ENCODE measurements at places on chromosomes 2 and 18. TPM values are rescaled to one million over a fixed set of nuclear protein-coding genes. Genes with fewer than 3 reads are reported as not detected.

The DQX1 gene
- not detected for total RNA-seq

The IL18R1 gene
- 3.9 TPM for total RNA-seq

The KLHL14 gene
- 36.5 TPM for total RNA-seq

The LBX2 gene
- total RNA-seq, result 2.6 TPM

The TOGARAM2 gene
- total RNA-seq, result 0.78 TPM

The HAAO gene
- 2.2 TPM for total RNA-seq

The MLPH gene
- 41.3 TPM for total RNA-seq

DNA sequence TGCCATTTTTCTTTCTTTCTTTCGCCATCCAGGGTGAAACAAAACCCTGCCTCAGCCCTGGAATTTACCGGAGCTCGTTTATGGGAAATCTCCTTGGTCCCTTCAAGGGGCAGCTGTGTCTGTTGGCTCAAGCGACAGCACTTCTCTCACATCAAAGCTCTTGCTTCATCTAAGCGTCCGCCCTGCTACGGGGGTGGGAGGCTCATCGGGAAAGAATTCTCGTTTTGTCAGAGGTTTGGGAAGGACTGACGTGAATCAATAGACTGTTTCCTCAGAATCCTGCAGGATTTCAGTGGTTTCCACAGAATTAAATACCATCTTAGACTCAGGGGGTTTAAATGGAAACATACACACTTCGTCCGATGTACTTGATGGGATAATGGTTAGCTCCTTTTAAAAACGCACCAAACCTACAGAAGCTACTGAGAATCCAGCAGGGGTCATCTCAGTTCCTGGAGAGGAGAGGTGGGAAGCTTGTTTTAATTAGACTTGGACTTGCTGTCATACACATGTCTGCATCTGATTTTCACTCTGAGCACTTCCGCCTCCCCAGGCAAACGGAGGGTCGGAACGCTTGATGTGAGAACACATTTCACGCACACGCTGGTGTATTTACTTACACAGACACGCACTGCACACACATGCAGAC is 91.6 kb downstream of the ASB1 start:
- no peaks in the 10 kb centered on the region for H3K4me1 ChIP-seq
- no peak for DNase-seq
- no peak overlapping the region for H3K4me3 ChIP-seq
- H3K36me3 ChIP-seq, result no peaks in the 10 kb centered on the region
- H3K27me3 ChIP-seq, result no peaks in the 10 kb centered on the region

DNA sequence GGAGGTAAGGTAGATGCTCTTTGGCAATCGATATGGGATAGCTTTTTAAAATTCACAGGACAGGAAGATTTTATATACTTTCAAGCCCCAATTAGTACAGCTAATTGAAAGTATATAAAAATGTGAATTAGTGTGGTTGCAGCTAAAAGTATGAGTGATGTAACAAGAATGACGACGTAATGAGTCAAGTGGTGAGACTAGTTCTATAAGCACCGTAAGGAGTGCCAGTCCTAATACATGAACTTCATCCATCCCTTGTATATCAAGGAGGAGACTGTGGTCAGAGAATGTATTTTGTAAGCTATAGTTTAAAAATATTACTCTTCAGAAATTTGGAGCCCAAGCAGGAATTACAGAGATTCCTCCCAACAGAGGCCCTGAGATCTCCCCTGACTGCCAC is 25.8 kb downstream of the DNAJC27 start:
- H3K4me3 ChIP-seq, result no peak overlapping the region
- H3K36me3 ChIP-seq, result peaks cover 10% of the 10 kb centered on the region
- H3K4me1 ChIP-seq, result peaks cover 7% of the 10 kb centered on the region
- DNase-seq, result no peak

GRCh38 chr2:106057206-106057605 is 136.9 kb downstream of the UXS1 start:
- H3K27me3 ChIP-seq, result no peaks in the 10 kb centered on the region
- no peak for DNase-seq

- H3K36me3 ChIP-seq, result no peaks in the 10 kb centered on the region
- no peak for DNase-seq
Measured at GRCh38 chr18:79508565-79509535, 113.1 kb downstream of the NFATC1 start.

DNA sequence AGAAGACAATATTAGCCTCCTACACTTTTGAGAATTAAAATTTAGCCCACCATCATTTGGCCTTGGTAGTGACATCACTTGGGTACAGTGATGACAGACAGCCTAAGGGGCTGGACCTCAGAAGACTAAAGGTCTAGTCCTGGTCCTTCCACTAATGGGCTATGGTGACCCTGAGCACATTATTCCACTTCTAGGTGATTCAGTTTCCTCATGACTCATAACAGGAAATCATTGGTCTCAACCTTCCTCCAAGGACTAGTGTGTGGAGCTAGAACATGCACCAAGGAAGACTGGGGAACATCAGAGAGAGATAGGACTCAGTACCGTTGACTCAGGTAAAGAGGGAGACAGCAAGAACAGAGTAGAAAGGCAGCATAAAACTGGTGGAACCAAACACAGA is 64.0 kb downstream of the TFCP2L1 start:
- H3K27me3 ChIP-seq, result no peaks in the 10 kb centered on the region
- no peak for DNase-seq
- no peaks in the 10 kb centered on the region for H3K4me1 ChIP-seq
- no peak overlapping the region for H3K4me3 ChIP-seq

- DNase-seq, result no peak
- no peaks in the 10 kb centered on the region for H3K27me3 ChIP-seq
- H3K36me3 ChIP-seq, result no peaks in the 10 kb centered on the region
- H3K27ac ChIP-seq, result no peak overlapping the region
Measured at GRCh38 chr2:196195302-196195701, 23.9 kb upstream of the STK17B start.

DNA sequence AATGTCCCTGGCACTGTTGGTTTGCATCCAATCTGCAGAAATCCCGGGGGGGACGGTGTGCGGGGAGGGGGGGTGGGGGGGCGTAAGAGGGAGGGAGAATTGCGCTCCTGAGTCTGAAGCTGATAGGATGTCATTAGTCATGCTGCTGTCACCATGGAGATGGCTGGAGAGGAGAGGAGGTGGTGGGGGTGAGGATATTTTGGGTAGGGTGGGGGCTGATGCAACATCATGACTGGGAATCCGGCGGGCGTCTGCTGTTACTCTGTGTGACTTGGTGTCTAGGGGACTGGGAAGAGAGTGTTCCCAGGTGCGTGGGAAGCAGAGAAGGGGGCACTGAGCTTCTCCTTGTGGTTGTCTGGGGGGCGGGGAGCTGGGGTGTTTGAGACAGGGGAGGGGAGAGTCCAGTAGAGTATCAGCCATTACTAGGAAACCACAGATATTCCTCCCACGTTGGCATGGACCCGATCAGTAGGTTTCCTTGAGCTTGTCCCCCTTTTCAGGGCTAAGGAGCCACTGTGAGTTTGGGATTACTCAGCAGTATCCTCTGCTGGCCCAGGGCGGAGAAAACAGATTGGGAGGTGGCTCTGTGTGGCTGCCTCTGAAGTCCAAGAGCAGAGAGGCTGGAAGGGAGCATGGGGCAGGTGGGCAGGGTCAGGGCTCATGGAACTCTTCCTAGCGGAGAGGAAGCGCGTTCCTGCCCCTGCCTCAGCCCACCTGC is 18.9 kb downstream of the TET3 start:
- DNase-seq, result no peak
- H3K27me3 ChIP-seq, result no peaks in the 10 kb centered on the region
- no peak overlapping the region for H3K4me3 ChIP-seq
- no peaks in the 10 kb centered on the region for H3K36me3 ChIP-seq
- no peak overlapping the region for H3K27ac ChIP-seq

GRCh38 chr2:134220344-134220974 is 33.4 kb upstream of the MGAT5 start:
- no peak overlapping the region for H3K4me3 ChIP-seq
- no peaks in the 10 kb centered on the region for H3K27me3 ChIP-seq
- H3K27ac ChIP-seq, result no peak overlapping the region
- H3K36me3 ChIP-seq, result no peaks in the 10 kb centered on the region

- no peaks in the 10 kb centered on the region for H3K27me3 ChIP-seq
- no peaks in the 10 kb centered on the region for H3K36me3 ChIP-seq
- DNase-seq, result no peak
- H3K4me3 ChIP-seq, result no peak overlapping the region
- peaks cover 28% of the 10 kb centered on the region for H3K4me1 ChIP-seq
Measured at GRCh38 chr2:220106065-220106464, 478.6 kb downstream of the SLC4A3 start.

DNA sequence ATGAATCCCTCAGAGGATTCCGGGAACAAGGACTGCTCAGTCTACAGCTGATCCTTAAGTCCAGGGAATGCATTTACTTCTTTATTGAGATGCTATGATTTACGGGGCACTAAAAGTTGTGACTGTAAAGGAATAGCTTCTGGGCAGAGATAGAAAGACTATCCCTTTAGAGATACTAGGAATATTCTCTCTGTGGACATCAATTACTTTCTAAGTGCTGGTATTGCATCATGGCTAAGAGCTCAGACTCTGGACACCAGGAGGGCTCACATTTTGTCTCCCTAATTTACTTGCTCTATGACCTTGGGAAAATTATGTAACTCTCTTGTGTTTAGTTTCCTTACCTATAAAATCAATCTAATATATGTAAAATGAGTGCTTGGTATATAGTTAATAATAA is 131.4 kb downstream of the AKAIN1 start:
- no peaks in the 10 kb centered on the region for H3K27me3 ChIP-seq
- H3K36me3 ChIP-seq, result no peaks in the 10 kb centered on the region
- H3K4me3 ChIP-seq, result no peak overlapping the region
- no peak overlapping the region for H3K27ac ChIP-seq
- no peaks in the 10 kb centered on the region for H3K4me1 ChIP-seq

- no peaks in the 10 kb centered on the region for H3K27me3 ChIP-seq
- no peaks in the 10 kb centered on the region for H3K36me3 ChIP-seq
- H3K4me1 ChIP-seq, result peaks cover 30% of the 10 kb centered on the region
- DNase-seq, result no peak
- H3K27ac ChIP-seq, result no peak overlapping the region
- no peak overlapping the region for H3K4me3 ChIP-seq
Measured at GRCh38 chr2:205680903-205681302, 1.4 kb upstream of the NRP2 start.

DNA sequence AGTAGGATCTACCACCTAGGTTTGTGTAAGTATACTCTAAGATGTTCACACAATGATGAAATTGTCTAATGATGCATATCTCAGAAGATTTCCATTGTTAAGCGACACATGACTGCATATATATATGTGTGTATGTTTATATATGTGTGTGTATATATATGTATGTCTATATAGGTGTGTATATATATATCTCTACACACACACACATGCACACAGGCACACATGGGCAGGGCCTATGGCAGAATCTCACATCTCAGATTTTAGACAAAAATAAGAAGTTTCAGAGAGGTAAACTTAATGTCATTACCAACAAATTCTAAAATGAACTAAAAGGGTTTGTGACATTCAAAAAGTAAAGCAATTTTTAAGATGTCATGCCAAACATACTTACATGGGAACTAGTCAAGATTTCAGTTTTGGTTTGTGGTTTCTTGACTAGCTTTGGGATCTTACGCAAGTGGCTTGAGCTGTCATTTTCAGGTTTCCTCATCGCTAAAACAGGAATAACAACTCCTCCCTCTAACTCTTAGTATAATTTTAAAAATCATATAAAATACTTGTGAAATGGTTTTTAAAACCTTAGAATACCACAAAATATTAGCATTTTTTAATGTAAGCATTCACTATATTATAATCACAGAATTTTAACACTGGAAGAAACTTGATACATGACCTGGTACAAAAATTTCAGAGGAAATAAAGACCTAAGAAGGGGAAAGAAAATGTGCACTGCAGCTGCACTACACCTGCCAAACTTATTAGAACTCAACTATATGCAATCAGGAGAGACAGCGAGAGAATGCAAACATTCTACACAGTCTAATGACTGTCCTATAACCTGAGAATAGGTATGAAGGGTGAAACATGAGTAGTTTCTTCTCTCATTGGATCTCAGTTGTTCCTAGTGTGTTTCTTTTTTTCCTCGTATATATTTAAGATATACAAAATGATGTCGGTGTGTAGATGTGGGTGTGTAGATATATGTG is 75.7 kb downstream of the TTC21B start:
- H3K4me1 ChIP-seq, result no peaks in the 10 kb centered on the region
- H3K27me3 ChIP-seq, result no peaks in the 10 kb centered on the region
- no peak overlapping the region for H3K4me3 ChIP-seq

- H3K4me1 ChIP-seq, result peaks cover 18% of the 10 kb centered on the region
- H3K27me3 ChIP-seq, result no peaks in the 10 kb centered on the region
- no peak overlapping the region for H3K4me3 ChIP-seq
- no peak overlapping the region for H3K27ac ChIP-seq
- no peak for DNase-seq
Measured at GRCh38 chr2:134413430-134413829, 159.6 kb downstream of the MGAT5 start.

DNA sequence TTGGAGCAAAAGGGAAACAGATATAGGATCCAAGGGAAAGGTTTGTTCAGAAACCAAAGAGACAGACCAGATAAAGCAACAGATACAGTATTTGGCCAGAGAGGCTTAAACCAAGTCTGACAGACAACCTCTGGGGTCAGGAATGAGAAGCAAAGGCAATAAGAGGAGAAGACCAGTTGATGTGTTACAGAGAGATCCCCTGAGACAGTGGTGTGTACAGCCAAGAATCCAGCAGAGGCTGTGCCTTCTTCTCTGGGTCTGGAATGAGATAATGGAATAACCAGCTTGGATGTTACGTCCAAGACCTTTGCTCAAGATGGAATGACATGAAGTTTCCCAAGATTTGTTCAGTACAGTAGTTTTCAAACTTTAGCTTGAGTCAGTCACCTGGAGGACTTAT is 61.1 kb downstream of the MDH1 start:
- H3K4me3 ChIP-seq, result no peak overlapping the region
- no peaks in the 10 kb centered on the region for H3K4me1 ChIP-seq
- H3K27ac ChIP-seq, result no peak overlapping the region
- no peaks in the 10 kb centered on the region for H3K27me3 ChIP-seq
- no peak for DNase-seq
- no peaks in the 10 kb centered on the region for H3K36me3 ChIP-seq

- no peak overlapping the region for H3K27ac ChIP-seq
- H3K4me1 ChIP-seq, result peaks cover 14% of the 10 kb centered on the region
- no peaks in the 10 kb centered on the region for H3K27me3 ChIP-seq
- H3K36me3 ChIP-seq, result peaks cover 14% of the 10 kb centered on the region
- no peak overlapping the region for H3K4me3 ChIP-seq
- DNase-seq, result no peak
Measured at GRCh38 chr2:241741016-241741415, 6.6 kb downstream of the D2HGDH start.

All from thyroid gland (tissue), 4 donors.